Activated effector memory CD4-positive, alpha-beta T cell treated with Interleukin-2 at 50 U/mL for 16 hours (primary cell): ENCODE measurements at places on chromosomes 12 and 14.
A peak's percentile ranks its signal among the peaks of the same experiment; 100 is the strongest.

DNA sequence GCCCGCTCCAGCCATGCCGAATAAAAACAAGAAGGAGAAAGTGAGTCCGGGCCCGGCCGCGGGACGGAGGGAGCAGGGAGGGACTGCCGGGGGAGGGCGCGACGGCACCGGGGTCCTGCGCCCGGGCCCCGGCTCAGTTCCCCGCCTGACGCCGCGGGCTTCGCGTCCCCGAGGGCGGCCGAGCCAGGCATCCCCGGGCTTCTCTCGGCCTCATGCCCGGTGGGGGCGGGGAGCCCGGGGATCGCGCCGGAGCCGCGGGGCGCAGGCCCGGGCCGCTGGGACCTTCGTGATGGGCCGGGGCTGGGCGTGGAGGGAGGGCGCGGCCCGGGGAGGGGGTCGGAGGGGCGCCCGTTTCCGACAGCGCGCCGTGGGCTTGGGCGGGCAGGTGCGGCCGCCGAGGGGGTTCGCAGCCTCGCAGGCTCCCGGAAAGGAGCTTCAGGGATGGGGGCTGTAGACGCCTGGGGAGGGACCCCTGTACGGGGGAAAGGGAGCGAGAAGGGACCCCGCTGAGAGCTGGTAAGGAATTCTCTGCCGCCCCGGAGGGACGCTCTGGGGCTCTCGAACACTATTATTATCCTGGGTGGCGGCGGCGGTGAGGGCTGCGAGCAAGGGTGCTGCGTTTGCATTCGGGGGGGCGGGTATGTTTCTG, 496 bp downstream of the PPP2R5C start:
- peak; percentile 37 for DNase-seq

DNA sequence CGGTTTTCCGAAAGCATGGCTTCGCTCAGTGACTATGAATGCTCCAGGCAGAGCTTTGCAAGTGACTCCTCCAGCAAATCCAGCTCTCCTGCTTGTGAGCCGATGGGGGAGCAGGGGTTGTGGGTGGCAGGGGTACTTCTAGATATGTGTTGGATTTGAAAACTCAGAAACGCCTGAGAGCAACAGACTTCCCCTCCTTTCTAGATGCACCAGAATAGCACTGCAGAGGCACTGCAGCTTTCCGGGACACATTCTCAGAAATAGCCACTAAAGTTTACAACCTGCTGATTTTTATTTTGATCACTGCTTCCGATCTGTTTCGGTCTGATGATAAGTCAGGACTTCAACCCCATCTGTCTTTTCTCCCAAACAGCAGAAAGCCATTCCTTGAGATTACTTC, 8.6 kb downstream of the TCP11L2 start:
- DNase-seq = no peak

DNA sequence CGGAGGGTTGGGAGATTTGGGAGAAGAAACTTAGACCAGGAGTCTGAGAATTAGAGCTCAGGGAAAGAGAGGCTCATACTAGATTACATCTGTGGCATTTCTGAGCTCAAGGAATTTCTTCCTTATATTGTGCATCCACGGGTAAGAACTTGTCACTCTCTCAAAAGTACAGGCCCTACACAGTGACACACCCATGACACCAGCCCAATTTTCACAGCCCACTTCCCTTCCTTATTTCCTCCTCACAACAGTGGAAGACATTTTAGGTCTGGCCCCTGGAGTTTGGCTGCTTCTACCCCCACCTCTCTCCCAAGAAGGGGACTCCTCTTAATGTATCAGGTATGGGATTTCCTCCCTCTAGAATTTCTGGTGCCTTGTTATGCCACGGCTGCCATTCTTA, 9.2 kb upstream of the ZNF385A start:
- no peak for DNase-seq

DNA sequence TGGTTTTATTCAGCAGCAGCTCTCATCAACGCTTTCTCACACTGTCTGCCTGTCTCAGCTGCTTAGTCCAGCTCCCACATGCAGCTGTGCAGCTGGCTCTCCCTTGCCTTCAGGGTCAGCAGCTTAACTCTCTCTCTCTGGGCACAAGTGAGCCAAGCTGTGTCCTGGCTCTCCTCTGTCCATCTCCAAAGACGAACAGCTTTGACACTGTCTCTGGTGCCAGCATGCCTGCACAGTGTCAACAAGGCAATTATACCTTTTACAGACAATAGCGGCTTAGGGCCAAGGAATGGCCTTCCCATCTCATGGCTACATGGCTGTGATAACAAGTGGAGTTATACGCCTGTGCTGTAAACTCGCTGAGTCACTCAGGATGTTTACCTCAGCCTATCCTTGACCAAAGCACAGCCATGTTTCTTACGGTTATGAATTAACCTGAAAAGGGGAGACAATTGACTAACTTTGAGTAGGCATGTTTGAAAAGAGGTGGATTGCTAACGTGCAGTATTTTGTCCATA, 38.4 kb upstream of the MANSC4 start:
- DNase-seq = no peak

GRCh38 chr12:89988188-89988915, 279.7 kb upstream of the ATP2B1 start:
- no peak for DNase-seq

DNA sequence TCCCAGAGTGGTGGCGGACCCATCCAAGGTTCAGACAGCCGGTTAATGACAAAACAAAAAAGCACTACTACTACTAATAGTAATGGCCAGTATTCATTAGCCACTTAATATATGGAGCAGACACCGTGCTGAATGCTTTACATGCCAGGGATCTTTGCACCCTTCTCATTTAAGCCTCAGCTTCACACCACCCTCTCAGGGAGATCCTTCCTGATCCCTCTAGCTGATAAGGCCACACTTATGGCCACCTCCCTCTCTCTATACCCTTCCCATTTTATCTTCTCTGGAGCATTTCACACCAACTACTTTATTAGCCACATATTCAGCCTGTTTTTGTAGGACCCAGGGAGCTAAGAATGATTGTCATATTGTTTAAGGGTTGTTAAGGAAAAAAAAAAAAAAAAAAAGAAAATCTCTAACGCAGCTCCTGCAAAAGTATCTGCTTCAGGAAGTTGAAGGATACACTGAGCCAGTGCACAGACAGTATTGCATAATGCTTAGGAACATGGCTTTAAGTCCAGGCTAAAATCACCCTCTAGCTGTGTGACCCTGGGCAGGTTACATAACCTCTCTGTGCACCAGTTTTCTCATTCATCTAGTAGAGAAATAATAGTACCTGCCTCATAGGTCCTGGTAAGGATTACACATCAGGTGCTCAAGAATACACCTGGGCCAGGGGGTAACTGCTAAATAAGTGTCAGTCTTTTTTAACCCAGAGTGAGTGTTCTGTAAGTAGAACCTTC, 29.4 kb downstream of the NUAK1 start:
- no peak for DNase-seq

DNA sequence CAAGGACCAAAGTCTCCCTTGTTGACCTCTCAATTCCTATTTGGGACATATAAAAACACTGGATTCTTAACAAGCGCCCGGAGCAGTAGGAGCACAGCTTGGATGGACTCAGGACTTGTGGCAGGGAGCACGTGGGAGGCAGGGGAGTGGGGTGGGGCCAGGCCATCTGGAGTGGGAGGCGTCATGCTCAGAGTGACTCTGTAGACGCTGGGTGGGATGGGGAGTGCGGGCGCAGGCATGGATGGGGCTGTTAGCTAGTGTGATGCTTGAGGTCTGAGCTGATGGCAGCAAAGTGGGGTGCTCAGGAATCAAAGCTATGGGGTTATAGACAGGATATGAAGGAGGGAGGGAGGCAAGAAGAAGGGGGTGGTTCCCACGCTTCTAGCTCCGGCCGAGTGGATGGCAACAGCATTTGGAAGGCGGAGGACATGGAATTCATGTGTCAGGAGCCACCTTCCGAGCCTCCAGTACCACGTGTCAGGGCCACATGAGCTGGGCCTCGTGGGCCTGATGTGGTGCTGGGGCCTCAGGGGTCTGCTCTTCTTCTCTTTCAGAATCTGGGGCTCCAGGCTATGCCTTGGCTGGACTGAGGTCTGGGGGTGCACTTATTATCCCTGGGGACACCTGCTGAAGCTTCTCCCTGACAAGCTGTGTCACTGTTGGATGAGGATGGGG, 26.2 kb downstream of the MEG3 start:
- no peak for DNase-seq

DNA sequence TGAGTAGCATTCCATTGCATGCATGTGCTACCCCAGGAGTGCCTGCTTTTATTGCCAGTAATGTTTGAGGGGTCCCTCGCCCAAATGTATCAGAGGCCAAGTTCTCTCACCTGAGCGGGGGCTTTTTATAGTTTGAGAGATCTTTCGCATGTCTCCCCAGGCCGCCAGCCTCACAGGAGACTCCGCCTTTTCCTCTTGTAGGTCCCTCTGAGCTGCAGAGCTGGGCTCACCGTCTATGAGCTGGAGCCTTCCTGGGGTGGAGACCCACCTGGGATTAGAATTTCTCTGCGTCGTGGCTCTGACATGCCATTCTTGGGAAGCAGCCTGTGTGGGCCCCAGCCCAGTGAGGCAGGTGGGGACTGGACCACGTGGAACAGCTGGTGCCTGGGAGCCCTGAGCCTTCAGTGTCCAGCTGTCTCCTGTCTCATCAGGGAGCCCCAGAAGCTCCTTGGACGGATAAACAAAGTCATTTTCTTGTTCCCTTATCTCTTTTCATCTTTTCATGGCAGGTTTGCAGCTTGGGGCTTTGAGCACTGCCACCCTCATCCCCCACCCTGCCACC, 261.7 kb upstream of the CRY1 start:
- no peak for DNase-seq

- DNase-seq = no peak
Observed at GRCh38 chr12:49309386-49309785, 13.7 kb upstream of the TROAP start.

- DNase-seq = no peak
Observed at GRCh38 chr12:88895634-88896033, 315.4 kb upstream of the KITLG start.

DNA sequence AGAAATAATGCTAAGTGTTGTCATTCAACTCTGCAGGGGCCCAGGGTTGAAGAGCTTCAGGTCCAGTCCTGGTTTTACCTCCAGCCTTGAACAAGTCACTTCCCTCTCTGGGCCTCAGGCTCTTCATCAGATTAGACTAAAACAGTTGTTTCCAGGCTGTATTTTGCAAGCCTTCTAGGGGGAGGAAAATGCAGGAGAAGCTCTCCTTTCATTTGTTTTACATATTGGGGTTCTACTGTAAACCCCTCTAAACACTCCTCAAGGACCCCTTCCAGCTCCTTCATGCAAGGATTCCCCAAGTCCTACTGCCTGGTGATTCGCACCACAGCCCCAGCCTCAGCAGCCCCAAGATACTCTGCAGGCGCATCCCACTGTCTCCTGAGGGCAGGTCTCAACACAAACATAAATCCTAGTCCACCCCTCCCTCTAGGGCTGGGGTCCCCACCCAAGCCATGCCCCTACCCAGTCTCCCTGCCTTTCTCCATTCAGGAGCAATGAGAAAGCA, 2.7 kb downstream of the SDR9C7 start:
- DNase-seq = no peak

DNA sequence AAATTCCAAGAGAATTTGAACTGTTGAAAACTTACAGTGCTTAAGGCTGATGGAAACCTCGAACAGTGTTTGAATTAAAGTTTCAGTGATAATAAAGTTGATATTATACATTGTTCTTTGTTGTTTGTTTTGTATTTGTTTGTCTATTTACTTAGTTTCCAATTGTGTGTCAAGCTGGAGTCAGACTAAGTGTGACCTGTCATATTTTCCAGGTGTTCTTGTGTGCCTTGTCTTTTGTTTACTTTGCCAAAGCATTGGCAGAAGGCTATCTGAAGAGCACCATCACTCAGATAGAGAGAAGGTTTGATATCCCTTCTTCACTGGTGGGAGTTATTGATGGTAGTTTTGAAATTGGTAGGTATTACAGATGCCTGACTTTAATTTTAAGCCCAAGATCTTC, 6.0 kb downstream of the SLCO1C1 start:
- no peak for DNase-seq

DNA sequence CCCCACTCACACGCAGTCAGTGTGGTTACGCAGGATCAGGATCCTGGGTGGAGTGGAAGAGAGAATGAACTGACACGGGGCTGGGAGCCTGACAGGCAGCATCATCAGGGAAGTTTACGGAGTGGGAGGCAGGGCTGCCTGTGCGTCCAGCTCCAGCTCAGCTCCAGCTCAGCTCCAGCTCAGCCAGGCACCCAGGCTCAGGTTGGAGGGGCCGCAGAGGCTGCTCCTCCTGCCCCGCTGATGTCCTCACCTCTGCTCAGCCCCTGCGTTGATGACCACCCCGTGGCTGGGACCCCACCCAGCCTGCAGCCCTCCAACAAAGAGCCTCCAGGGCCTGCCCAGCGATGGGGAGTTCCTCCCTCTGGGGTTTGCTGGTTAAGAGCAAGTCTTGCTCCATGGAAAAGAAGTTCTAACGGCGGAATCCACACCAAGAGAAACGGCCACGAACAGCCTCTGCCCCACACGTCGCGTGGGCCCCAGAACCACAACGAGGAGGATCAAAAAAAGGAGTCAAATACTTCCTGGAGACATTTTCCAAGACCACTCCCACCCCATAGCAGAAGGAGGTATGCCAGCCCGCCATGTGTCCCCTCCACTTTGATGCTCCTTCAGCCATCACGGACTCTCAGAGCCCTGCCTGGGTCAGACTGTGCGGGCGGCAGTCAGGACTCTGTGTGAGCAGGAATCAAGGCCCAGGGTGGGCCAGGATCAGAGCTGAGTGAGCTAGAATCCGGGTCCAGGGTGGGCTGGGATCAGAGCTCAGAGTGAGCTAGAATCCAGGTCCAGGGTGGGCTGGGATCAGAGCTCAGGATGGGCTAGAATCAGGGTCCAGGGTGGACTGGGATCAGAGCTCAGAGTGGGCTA, 17.7 kb upstream of the C14orf180 start:
- DNase-seq = no peak

- DNase-seq = no peak
Observed at GRCh38 chr12:91186156-91186555, 3.5 kb upstream of the DCN start.

DNA sequence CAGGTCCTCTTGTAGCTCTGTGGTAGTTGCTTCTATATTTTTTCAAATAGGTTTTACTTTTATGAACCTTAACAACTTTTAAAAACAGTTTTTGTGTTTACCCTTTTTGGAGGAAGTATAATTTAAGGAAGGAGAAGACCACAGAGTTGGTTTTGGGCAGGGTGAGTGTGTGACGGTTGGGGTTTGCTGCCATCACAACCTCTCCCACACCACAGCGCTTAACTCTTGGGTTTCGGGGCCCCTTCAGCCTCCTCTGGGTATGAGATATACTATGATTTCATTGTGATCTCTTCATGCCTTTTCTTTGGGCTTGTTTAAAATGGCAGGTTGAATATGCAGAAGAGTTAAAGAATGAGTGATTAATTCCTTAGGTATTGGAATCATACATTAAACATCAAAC, 228.7 kb upstream of the CRY1 start:
- peak; percentile 5 for DNase-seq

GRCh38 chr12:91094957-91095356, 16.3 kb downstream of the LUM start:
- no peak for DNase-seq

GRCh38 chr12:39867631-39868327, 238.1 kb downstream of the SLC2A13 start:
- DNase-seq = no peak

DNA sequence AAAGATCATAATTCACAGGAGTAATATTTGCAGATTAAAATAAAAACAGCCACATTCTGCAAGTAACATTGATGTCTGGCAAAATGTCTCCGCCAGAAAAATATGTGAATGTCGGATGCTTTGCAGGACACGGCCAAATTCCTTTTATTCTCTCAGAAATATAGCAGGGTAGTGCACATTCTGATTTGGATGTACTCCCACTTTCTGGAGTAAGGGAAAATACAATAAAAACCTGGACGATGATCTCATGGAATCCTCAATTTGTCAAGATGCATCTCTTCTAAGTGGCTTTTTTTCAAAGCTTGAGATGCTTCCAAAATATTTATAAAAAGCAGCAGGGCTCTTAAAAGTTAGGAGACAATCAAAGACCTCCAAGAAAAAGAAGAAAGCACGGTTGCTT, 133.3 kb downstream of the TBX5 start:
- DNase-seq = no peak
